ENCODE measurements at places on chromosomes 2 and 18.

DNA sequence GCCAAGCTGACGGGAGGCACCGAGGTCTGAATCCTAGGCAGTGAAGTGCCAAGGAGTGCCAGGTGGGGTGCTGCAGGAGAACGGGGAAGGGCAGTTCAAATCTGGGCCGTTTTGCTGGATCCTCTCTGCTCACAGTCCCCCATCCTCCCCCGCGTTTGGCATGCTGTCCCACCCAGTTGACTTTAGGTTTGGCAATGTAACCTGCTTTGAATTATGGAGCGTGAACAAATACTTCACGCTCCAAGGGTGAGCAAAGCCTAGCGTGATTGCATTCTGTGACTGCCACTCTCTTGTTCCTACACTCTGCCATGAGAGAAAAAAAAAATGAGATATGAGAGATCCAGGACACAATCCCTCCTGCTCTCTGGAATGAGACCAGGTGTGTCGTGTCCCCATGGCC, 381.9 kb downstream of the ZNF516 start:
- no peak for DNase-seq

DNA sequence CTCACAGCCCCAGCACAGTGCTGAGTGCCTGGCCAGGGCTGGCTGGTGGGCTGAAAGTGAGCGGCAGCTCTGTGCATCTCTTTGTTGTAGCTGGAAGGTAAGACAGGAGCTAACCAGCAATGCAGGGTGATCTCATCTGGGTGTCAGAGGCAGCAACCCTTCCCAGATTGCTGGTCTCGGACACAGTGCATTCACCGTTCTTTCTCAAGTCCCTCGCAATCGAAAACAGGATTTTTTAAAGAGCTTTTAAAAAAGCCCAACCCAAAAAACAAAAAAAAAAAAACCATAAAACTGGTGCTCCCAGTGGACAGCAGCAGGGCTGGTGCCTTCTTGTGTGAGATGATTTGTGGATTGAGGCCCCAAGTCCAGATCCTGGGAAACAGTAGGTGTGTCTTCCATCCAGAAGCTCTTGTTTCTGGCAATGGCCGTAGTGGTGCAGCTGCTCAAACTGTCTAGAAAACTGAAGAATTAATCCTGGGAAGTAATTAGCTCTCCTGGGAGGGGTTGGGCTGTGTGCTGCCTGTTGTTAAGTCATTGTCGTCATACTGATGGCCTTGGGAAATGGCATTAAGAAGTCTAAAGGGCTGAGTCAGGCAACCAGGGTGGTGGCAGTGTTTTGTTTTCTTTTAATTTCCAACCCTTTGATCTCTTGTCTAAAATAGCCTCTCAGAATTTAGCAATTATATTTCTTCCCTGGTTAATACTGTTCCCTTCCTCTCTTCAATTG, 156.7 kb downstream of the KLHL29 start:
- DNase-seq = no peak

DNA sequence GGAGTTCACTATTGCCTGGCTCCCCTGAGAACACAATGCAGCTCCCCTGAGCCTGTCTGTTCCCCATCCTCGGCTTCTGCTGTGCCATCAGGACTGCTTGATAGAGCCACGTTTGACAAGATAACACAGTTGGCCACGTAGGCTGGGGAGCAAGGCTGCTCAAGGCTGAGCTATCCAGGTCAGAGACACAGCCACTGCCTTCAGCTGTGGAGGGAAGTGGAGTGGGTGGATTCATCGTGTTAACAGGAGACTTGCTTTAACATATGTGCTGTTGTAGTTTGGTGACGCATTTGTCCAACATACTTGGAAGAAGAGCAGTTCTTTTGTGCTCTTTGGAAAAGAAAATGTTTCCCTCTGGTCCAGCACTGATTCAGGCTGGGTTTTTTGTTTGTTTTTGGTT, 68.8 kb downstream of the WDSUB1 start:
- no peak for DNase-seq

GRCh38 chr18:9764011-9764481, 55.9 kb downstream of the RAB31 start:
- DNase-seq = no peak

- no peak for DNase-seq
Measured at GRCh38 chr2:39922679-39923405, 143.8 kb upstream of the THUMPD2 start.

DNA sequence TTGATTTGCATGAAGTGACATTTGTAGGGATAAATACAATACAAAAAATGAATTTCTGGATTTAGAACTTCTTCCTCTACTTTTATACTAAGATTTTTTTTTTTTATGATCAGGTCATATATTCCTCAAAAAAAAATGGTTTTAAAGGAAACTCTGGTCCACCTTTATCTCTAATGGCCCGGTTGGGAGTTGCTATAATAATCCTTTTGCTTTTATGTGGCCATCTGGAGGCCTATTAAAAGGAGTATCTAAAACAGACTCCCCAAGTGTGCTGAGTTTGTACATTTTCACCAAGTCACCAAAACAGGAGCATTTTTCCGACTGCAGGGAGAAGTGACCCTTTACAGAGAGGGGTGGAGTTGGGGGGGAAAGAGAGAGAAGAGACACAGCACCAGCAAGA, 329.2 kb upstream of the FIGN start:
- DNase-seq = no peak

- no peak for DNase-seq
Measured at GRCh38 chr2:207928079-207928478, 97.2 kb downstream of the PLEKHM3 start.
